Activated T-helper 1 cell treated with anti-CD3 and anti-CD28 coated beads, Interleukin-2, amount 50 U/mL, for 16 hours (primary cell): ENCODE measurements at places on chromosomes 2 and 18.

DNA sequence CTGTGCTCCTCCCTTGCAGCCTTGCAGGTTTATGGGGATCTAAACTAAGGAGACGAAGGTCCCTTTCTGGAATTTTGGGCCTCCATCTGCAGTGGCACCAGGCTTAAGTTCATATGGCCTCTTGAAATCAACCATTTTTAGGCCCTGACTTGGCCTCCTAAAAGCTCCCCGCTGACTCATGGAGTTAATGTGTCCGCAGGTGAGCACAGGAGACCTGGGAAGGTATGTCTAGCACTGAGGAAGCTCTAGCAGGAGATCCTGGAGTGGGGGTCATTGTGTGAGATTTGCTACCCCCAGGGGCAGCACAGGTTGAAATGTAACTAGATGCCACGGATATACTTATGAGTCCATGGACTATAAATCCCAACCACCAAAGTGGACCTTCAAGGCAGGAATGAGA is 95.9 kb upstream of the CELF4 start:
- no peak for DNase-seq

DNA sequence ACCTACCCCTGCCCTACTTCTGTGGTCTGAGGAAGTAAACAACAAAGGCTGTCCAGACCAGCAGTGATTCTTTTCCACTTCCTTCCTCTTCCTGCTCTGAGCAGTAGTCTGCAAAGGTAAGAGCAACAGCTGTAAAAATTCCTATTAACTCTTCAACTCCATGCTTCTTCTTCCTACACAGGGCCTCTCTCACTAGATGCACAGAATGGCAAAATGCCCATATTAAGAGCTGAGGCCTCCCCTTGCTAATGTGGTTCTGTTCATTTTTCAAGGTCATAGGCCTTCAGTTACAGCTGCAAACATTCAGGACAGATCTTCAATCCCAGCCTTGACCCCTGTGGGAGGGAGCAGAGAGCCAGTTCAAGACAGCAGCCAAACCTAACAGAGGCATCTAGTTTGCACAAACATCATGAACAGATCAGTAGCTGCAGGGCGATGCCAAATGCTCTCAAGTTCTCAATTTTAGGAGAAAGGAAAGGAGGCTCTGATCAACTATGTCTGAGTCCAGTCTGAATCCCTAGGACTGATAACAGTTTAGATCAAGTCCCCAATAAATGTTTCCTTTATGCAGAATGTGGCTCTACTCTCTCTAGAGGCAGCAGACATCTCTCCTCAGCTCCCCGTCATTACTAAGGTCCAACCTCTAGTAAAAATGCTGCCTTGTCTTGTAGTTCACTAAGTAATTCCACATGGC is 20.9 kb downstream of the SLC40A1 start:
- DNase-seq = no peak

- DNase-seq = no peak
Measured at GRCh38 chr2:40367032-40367431, 84.9 kb downstream of the SLC8A1 start.

GRCh38 chr2:230124235-230124634 is 55.5 kb upstream of the SLC16A14 start:
- DNase-seq = no peak

DNA sequence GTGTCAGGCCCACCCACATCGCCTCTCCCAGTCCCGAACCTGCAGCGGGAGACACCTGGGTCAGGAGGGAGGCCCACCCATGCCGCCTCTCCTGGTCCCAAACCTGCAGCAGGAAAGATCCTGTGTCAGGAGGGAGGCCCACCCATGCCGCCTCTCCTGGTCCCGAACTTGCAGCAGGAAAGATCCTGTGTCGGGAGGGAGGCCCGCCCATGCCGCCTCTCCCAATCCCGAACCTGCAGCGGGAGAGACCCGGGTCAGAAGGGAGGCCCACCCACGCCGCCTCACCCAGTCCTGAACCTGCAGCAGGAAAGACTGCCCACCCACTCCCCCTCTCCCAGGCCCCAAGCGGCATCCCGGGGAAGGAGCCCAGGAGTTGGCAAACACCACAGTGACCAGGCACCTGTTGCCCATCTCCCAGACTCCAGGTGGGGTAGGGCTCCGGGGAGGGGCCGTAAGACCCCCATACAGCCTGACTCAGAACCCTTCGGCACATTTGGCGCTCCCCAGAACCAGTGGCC is 7.8 kb downstream of the SLC66A2 start:
- DNase-seq = no peak

- DNase-seq = no peak
Measured at GRCh38 chr2:62267696-62268095, 71.8 kb downstream of the B3GNT2 start.

DNA sequence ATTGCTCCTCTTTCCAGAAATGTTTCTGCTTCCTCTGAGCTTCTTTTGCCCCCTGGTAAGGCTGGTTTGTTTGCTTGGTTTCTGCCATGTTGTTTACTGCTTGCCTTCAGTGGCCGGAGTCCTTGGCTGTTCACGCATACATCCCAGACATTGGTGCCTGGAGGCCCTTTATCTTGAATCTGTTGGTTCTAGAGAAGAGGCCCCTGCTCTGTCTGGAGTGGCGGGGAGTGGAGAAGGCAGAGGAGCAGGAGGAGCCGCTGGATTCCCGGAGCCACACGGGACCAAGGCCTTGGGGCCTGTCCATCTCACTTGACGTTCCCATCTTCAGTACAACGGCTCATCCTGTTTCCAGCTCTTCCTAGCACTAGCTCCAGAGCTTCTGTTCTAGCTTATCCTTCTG is 77.2 kb upstream of the PXDN start:
- DNase-seq = no peak

- no peak for DNase-seq
Measured at GRCh38 chr2:65788556-65788955, 356.2 kb upstream of the SPRED2 start.

DNA sequence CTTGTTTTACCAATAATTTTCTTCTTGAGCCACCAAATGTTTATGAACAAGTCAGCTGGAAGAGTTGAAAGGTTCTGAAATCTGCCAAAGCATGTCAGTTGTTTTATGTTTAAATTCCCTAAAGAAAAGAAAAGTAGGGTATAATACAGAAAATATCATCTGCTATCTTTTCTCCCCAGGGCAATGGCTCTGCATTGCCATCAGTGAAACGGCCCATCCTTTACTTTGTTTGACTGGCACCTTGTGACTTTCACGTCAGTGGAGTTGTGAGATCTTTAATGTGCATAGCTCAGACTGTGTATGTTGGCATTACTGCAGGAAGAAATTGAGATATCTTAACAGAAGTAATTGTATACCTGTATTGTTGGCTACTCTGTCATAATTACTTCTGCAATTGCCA is 239.9 kb downstream of the THSD7B start:
- no peak for DNase-seq
